ENCODE measurements at places on chromosomes 2 and 18. TPM values are rescaled to one million over a fixed set of nuclear protein-coding genes. Genes with fewer than 3 reads are reported as not detected.

Gene DNAJC5G
- 4.2 TPM for total RNA-seq

Gene GKN1
- total RNA-seq = not detected

Gene CCDC121
- 7.6 TPM for total RNA-seq

Gene SPP2
- not detected for total RNA-seq

Gene CDK5R2
- total RNA-seq = 45.9 TPM

Gene TUBA3E
- not detected for total RNA-seq

Gene LCT
- total RNA-seq = 0.15 TPM

Gene TMEFF2
- 22.6 TPM for total RNA-seq

Gene LIMS1
- 23.4 TPM for total RNA-seq

Gene NR4A2
- 8.6 TPM for total RNA-seq

Gene SRD5A2
- total RNA-seq = not detected

Gene TGFA
- 16.5 TPM for total RNA-seq

Gene ZEB2
- total RNA-seq = 445 TPM

Gene RPRD1A
- 112 TPM for total RNA-seq
